Stimulated activated CD4-positive, alpha-beta T cell treated with anti-CD3 and anti-CD28 coated beads, Interleukin-4, amount 100 ng/mL, for 1 hour (primary cell): ENCODE measurements at places on chromosomes 1 and 21.
A peak's percentile ranks its signal among the peaks of the same experiment; 100 is the strongest.

GRCh38 chr1:25486602-25487001 lies 55.9 kb downstream of the MACO1 start:
- no peak for DNase-seq

DNA sequence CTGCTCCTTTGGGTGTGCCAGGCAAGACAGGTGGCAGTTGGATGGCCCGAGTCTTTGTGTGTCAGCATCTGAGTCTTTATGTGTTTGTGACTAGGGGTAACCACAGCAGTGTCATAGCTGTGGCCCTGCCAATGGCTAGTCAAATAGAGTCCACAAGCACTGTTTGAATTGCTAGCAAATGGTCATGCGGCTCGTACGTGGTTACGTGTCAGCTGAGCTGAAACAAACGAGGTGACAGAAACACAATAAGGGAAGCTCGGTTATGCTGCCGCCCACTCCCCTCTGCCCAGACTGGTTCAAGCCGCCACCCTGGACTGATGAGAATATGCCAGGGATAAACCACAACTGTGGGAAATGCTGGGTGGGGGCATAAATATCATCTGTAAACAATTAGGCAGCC lies 174.3 kb upstream of the LMO4 start:
- DNase-seq: no peak

DNA sequence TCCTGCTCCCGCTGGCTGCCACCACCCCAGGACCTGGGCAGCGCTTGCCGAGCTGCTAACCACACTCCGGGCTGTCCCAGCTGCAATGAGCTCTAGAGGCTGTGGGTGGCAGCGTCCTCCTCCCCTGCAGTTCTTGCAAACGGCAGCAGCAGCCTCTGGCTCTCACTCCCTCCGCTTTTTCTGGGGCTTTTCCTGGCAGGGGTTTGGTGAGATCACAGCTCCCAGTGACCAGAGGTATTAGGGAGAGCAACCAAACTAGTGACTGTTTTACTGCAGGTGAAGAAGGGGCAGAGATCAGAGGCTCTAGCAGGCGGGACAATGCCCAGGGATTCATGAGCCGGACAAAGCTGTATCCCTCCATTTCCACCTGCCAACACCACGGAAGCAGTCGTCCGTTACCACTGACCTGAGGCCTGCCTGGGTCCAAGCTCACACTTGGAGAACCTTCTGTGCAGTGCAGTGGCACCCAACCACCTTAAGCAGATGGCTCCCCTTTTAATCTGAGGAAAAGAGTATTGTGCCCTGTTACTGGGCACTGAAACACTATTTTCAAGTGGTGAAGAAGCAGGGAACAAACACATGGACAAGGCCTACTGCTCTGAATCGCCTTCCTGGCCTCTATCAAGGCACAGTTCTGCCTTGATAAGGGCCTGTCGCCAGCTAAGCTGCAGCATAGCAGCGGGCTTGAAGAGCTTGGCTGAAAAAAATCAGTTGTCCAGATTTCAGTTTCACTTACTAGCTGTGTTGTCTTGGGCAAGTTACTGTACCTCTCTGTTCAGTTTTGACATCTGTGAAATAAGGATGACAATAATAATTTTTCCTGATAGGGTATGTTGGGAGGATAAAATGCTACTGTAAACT lies at the start of gene F5:
Gene F5 (minus strand): TSS at position 87 of the 861 bp plus-strand sequence. CDS start 95 bp downstream, outside the sequence.
- DNase-seq: peak; percentile 78

GRCh38 chr1:235588156-235588555 lies 61.4 kb downstream of the GNG4 start:
- DNase-seq: no peak

DNA sequence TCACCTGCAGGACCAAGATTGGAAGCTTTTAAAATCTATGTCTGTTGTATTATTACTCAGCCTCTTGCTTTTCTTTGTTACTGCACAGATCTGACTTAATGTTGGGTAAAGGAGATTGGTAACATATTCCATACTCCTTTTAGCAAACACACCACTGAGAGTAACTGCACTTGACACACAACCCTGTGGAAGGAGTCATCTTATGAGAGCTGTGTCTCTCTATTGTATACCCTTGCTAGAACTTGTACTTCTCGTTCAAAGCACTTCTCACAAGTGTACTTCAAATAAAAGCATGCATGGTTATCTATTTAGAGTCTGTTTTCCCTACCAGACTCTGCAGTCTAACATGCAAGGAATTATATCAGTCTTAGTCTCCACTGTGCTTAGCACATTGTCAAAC lies 813.4 kb downstream of the ADGRL2 start:
- DNase-seq: no peak

- no peak for DNase-seq
These were observed 806.4 kb downstream of the USP25 start for GRCh38 chr21:16536140-16536539.

DNA sequence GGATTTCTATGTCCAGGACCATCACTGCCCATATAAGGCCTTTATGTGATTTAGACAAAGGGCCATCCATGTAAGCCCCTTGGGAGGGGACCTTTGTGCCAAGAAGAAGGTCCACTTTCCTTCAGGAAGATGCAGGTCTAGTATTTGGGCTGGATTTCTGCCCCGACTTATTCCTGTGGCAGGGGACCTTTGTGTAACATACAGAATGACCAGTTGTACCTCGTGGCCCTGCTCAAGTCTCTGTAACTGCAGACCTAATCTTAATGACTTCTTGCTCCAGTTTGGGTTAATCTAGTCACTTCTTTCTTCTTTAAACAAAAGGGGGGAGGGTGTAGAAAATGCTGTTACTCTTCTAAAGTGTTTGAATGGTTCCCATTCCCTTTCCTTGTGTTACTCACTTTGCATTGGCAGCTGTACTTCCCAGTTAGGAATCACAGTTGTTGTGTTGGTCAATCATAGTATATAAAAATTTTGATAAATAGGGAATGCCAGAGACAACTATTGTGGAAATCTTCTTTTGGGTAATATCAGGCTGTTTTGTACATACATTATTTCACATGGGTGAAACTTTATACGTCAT lies 54.2 kb downstream of the MIGA1 start:
- DNase-seq: no peak

GRCh38 chr1:181910905-181911304 lies 150.6 kb downstream of the ZNF648 start:
- no peak for DNase-seq

- DNase-seq: no peak
These were observed 145.0 kb upstream of the DUSP10 start for GRCh38 chr1:221886743-221887414.
